Activated CD4-positive, alpha-beta T cell treated with anti-CD3 and anti-CD28 coated beads, Interleukin-2, amount 10 ng/mL, durations not matched to agents 24 days and 14 days (primary cell): ENCODE measurements at places on chromosomes 6 and 20. TPM values are rescaled to one million over a fixed set of nuclear protein-coding genes. Genes with fewer than 3 reads are reported as not detected.

RNF217 gene
- 0.72 and 1.2 TPM in 2 replicates for total RNA-seq

GRCh38 chr6:1077478-1078416 lies 234.2 kb upstream of the FOXQ1 start:
- H3K27me3 ChIP-seq: no peaks in the 10 kb centered on the region
- DNase-seq: no peak
- no peaks in the 10 kb centered on the region for H3K36me3 ChIP-seq

TRERF1 gene
- total RNA-seq: 37.0 and 37.3 TPM in 2 replicates

GRCh38 chr6:11653028-11653583 lies 115.6 kb downstream of the TMEM170B start:
- H3K27ac ChIP-seq: peak overlapping the region; percentile 52
- DNase-seq: peak; percentile 85
- peaks cover 13% of the 10 kb centered on the region for H3K4me1 ChIP-seq
- H3K27me3 ChIP-seq: peaks cover 6% of the 10 kb centered on the region

GJA1 gene
- not detected in 2 replicates for total RNA-seq

DNA sequence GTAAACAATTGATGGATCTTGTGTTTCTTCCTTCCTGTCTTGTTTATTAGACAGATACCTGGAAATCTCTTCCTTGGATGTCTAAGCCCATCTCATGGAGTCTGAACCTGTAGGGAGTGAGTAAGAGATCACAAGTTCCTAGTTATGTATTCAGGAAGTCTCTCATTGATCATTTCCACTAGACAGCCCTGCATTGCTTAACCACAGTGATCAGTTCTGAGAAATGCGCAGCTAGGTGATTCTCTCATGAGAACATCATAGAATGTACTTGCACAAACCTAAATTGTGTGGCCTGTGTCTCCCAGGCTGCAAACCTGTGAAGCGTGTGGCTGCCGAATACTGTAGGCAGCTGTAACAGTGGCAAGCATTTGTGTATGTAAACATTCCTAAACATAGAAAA lies 39.1 kb downstream of the FAM120B start:
- peaks cover 42% of the 10 kb centered on the region for H3K36me3 ChIP-seq
- H3K4me3 ChIP-seq: peak overlapping the region; percentile 51
- H3K27ac ChIP-seq: peak overlapping the region; percentile 79
- H3K4me1 ChIP-seq: peaks cover 33% of the 10 kb centered on the region
- peak; percentile 79 for DNase-seq
- H3K27me3 ChIP-seq: no peaks in the 10 kb centered on the region

- no peaks in the 10 kb centered on the region for H3K4me1 ChIP-seq
- H3K27ac ChIP-seq: no peak overlapping the region
- DNase-seq: no peak
- no peaks in the 10 kb centered on the region for H3K36me3 ChIP-seq
- no peaks in the 10 kb centered on the region for H3K27me3 ChIP-seq
- no peak overlapping the region for H3K4me3 ChIP-seq
Measured at GRCh38 chr6:108502832-108503231, 57.9 kb upstream of the FOXO3 start.

GRCh38 chr6:44539701-44540355 lies 152.3 kb downstream of the CDC5L start:
- no peaks in the 10 kb centered on the region for H3K36me3 ChIP-seq
- H3K4me1 ChIP-seq: no peaks in the 10 kb centered on the region
- H3K27ac ChIP-seq: no peak overlapping the region
- peaks cover 3% of the 10 kb centered on the region for H3K27me3 ChIP-seq

DNA sequence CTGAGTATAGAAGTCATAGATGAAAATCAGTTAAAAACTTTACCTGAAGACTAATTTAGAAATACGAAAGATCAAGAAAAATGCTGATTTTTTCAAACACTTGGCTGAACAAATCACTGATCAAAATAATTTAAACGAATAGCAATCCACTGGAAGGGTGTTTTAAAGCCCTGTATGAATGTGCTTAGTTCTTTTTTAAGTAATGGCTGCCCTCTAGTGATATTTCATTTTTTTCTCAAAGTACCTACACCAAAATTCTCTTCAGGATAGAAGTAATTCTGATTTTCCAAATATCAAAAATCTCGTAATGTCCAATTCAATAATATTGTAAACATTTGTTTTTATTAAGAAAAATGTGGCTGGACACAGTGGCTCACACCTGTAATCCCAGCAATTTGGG lies 32.5 kb downstream of the AKAP7 start:
- no peaks in the 10 kb centered on the region for H3K4me1 ChIP-seq
- no peak overlapping the region for H3K27ac ChIP-seq
- H3K4me3 ChIP-seq: no peak overlapping the region
- H3K36me3 ChIP-seq: peaks cover 4% of the 10 kb centered on the region
